ENCODE measurements at places on chromosomes 1 and 21.

DNA sequence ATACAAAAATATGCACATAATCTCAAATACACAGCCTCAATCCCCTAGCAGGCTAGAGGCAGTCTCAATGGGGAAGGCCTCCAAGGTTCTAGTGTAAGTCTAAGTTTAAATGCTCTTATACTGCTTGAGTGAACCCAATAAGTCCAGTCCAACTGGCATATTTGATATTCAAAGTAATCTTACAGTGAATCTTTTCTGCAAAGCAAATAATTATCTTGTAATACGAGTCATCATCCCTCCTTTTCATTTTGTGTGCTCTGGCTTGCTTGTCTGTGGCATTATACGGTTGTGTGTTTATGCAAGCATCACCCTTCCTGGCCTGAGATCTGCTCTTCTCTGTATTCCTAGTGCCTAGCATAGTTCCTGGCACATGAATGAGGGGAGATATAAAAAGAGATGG, 166.9 kb upstream of the HMGB4 start:
- no peak for DNase-seq

DNA sequence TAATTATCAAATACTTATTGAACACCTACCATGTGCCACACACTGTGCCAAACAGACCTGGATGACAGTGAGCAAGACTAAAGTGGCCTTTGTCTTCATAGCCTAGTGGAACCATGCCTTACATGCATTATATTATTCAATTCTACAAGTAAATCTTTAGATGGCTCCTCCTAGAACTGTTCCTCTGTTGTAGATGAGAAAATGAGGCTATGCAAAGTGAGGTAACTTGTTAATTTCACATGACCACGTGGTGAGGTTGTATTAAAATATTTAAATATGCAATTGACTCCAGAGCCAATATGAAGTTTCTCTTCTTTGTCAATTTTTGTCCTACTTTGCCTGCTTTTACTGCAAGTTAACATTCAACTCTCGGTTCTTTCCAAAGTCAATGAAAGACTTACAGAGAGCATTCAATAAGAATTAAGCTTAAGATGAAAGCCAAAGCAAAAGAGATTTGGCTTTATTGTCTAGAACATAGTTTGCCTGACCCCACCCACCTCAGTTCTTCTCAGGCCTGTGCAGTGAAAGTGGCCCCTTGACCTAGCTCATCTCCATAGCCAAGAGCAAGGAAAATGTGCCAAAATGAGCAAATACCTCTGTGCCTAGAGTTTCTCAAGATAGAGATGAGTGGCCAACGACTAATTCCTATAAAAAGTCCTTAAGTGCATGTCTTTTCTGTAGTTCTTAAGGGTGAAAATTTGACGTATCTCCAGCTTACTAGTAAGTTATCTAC, 263.2 kb upstream of the NFIA start:
- no peak for DNase-seq

DNA sequence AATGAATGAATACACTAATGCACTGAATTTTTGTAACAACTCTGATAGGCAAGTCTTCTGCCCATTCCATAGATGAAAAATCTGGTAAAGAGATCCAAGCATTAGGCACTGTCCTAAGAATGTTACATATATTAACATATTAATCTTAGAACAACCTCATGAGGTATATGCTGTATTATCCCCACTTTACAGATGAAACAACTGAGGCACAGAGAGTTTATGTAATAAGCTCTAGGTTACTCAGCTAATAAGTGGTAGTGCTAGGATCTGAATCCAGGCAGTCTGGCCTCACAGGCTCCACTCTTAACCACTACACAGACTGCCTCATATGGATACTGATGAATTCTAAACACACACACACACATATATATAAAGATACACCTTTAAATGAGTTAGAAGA, 52.8 kb downstream of the TRAF5 start:
- DNase-seq: no peak

- DNase-seq: no peak
These were observed 1.8 kb downstream of the ARPC5 start for GRCh38 chr1:183633676-183634343.

GRCh38 chr1:203103829-203104495, 18.1 kb upstream of the MYOG start:
- DNase-seq: no peak

GRCh38 chr1:184025242-184025675, 12.3 kb downstream of the COLGALT2 start:
- DNase-seq: peak; percentile 66

GRCh38 chr21:35002879-35003722, 46.0 kb downstream of the RUNX1 start:
- peak; percentile 71 for DNase-seq

- DNase-seq: no peak
These were observed 13.8 kb downstream of the PLA2G4A start for GRCh38 chr1:186842547-186842946.

GRCh38 chr1:22261580-22261979, 118.7 kb upstream of the WNT4 start:
- DNase-seq: no peak

DNA sequence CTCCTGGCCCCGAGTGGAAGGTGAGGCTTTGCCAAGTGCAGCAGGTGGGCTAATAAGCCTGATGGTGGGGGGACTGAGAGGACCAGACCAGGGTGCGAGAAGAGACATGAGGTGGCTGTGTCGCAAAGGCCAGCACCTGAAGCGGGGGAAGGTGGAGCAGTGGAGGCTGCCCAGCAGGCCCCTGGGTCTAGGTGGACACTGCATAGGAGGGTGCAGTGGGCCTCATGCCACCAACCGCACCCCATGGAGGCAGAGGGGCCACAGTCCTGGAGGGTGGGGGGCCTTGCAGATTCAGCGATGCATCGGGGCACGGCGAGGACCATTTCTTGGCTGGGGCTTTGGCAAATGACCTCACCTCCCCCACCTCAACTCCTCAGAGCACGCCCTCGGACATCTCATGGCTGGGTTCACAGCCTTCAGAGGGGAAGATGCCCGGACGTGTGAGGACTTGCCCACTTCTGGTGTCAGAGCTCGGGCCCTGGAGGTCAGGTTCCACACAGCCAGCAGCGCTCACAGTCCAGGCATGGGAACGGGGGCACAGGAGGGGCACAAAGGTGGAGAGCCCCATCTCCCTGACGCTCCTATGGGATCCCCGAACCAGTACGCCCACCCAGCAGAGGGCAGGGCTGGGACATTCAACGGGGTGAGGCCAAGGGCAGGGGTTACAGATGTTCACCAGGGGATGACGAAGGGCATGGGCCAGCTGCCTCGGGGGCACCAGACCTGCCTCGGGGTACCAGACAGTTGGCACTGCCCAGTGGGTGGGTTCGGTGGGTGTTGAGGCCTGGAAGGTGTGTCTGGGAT, 35.4 kb downstream of the UBE2G2 start:
- DNase-seq: no peak
